ENCODE measurements at places on chromosomes 11 and 22.

DNA sequence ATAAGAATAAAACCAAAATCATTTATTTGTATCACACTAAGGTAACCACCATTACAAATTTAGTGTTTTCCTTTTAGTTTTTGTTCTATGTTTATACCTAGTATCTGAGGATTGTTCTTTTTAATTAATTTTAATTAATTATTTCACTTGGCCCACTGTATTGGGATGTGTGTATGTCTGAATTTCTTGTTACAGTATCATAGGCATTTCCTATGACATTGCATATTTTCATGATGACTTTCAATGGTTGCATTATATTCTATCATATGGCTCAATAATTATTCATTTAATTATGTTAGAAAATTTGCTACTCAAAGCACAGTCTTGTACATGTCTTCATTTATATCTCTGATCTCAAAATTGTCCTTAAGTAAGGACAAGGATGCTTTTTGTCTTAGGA, 41.0 kb downstream of the C11orf71 start:
- no peak for DNase-seq

DNA sequence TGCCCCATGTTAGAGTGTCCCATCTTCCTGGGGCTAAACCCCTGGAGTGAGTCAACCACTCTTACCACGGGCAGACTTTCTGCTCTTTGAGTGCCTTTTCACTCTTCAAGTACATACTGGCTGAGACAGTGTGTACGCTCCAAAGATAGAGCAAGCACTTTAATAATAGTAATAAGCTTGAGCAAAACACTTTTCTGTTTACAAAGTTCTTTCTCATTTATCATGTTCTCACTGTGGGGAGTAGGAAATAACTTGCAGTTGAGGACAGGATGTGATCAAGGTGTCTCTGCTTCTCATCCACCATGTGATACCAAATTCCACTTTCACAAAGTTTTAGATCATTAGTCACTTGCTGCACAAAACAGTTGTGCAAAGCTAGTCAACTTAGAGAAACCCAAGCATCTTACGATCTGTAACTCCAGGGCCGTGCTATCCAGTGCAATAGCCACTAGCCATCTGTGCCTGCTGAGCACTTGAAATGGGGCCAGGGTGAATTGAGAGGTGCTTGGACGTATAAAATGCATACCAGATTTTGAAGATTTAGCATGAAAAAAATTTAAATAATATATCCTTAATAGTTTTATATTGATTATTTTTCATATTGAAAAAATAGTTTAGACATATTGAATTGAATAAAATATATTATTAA, 135.3 kb downstream of the KIF18A start:
- no peak for DNase-seq

GRCh38 chr11:35006389-35007128, 90.1 kb downstream of the PDHX start:
- DNase-seq: no peak

- DNase-seq: no peak
These were observed 36.0 kb upstream of the COMT start for GRCh38 chr22:19905347-19906276.

DNA sequence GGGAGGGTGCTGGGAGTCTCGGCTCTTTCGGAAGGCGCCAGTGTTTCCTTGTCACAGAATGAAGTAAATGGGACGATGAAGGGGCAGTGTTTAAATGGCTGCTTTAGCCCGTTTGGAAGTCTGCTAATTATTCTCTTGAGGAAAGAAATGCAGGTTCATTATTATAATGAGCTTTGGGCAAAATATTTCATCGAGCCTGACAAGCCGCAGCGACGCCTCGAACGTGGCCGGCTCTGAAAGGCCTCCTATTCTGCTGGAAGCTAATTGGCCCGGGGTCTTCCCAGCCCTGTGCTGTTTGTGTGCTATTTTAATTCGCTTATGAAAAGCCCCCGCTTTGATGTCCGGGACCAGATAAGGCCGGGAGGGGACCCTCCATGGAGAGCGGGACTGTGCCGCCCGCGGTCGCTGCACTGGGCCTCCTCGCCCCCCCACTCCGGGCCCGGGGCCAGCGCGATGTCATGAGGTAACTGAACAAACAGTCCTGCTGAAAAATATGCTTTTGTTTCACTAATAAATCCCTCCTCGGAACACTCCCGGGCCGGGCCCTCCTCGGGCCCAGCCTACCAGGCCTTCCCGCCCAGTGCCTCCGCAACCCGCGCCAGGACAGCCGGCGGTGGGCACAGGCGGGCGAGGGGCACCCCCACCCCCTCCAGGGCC, 78.4 kb downstream of the CDKN1C start:
- DNase-seq: no peak

GRCh38 chr11:69463995-69464960, 17.2 kb upstream of the LINC01488 start:
- DNase-seq: no peak

GRCh38 chr11:33376331-33377310, 119.4 kb downstream of the HIPK3 start:
- no peak for DNase-seq

GRCh38 chr22:39212721-39213376, 31.9 kb downstream of the PDGFB start:
- DNase-seq: no peak

GRCh38 chr11:121892863-121893262, 223.2 kb downstream of the BLID start:
- no peak for DNase-seq

GRCh38 chr22:36073476-36073875, 44.9 kb upstream of the RBFOX2 start:
- no peak for DNase-seq

DNA sequence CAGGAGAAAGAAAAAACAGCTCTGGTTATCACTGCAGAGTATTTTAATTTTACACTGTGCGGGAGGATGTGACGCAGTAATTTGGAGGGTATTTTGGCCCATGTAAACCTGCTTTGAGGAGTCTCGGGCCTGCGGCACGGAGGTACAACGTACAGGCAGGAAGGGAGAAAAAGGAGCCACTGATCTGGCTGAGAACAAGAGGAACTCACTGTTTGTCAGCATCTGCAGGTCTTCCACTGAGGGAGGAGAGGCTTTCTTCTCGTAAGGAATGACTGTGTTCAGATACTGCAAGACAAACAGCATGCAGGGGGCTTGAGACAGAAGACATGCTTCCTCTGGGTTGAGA, 44.0 kb downstream of the FEZ1 start:
- DNase-seq: no peak

DNA sequence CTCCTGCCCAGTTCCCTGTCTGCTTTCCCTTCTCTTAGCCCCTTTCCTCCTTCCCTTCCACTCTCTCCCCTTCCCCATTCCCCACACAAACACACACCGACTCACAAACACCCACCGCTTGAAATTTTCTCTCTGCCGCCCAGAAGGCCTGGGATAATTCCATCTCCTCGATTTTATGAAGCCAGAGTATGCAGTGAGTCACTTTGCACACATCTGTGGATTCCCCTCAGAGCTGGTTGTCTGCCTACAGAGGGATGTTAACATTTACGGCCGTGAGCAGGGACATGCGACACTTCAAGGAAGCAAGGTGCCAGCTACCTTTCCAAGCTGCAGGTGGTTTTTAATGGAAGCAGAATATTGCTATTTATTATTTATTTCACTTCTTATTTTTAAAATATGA, 332.0 kb downstream of the TENM4 start:
- DNase-seq: no peak
